ENCODE measurements at places on chromosomes 4 and X.

- DNase-seq, result no peak
Measured at GRCh38 chrX:131083510-131084142, 25.5 kb downstream of the ARHGAP36 start.

- DNase-seq, result no peak
Measured at GRCh38 chr4:147860960-147861359, 129.1 kb downstream of the ARHGAP10 start.

DNA sequence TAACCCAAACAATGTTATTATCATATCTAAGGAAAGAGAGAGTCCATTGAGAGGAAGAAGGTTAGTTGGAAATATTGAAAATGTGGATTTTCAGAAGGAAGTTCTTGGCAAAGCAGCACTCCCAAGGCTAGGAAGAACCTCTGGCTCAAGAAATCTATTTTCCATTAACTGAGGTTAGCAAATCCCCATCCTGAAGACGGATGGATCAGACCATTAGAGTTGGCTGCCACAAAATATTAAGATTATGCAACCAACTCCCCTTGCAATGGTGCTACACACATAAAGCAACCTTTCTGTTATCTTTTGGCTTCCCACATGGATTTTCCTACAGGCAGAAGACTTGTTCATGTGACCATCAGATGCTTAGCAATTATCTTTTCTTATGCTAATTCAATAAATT, 96.3 kb downstream of the COL4A6 start:
- DNase-seq, result no peak

- DNase-seq, result no peak
Measured at GRCh38 chr4:185278716-185279115, 69.3 kb downstream of the SNX25 start.

GRCh38 chrX:85561231-85561630, 181.8 kb upstream of the POF1B start:
- DNase-seq, result no peak

DNA sequence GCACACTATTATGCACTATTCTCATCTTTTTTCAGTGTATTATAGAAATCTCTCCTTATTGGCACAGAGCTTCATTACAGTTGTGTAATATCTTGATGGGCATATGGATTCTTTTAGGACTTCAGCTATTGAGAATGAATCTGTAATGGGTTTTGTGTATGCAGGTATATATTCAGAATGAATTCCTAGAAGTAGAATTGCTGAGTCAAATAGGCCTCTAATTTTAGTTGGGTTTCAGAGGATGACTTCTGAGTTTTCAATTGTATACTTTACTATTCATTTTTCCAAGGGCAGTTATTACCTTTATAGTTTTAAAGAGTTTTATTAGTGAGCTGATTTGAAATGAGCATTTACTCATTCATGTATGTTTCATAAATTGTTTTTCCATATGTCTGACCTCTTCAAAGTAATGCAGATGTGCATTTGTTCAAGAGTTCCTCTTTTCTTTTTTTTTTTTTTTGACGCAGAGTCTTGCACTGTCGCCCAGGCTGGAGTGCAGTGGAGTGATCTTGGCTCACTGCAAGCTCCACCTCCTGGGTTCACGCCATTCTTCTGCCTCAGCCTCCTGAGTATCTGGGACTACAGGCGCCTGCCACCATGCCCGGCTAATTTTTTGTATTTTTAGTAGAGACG, 19.5 kb downstream of the CASP6 start:
- DNase-seq, result no peak

GRCh38 chr4:147780137-147780777, 48.4 kb downstream of the ARHGAP10 start:
- DNase-seq, result no peak

DNA sequence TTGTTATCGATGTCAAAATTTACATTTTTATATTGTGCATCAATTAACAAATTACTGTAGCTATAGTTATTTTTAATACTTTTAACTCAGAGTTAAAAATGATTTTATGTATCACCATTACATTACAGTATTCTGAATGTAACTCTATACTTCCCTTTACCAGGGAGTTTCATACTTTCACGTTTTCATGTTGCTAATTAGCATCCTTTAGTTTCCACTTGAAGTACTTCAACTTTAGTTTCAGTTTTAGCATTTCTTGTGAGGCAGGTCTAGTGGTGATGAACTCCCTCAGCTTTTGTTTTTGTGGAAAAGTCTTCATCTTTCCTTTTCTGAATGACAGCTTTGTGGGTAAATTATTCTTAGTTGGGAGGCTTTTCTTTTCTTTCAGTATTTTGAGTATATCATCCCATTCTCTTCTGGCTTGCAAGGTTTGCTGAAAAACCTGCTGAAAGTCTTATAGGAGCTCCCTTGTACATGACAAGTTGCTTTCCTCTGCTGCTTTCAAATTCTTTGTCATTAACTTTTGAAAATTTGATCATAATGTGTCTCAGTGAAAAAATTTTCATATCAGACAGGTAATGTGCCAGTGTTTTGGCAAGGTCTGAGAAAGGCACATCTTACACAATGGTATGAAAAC, 9.8 kb upstream of the CISD2 start:
- DNase-seq, result no peak

- DNase-seq, result peak; percentile 63
Measured at GRCh38 chr4:47071901-47072341, 40.6 kb downstream of the GABRB1 start.

GRCh38 chr4:17030543-17030942, 132.1 kb upstream of the LDB2 start:
- peak; percentile 71 for DNase-seq

DNA sequence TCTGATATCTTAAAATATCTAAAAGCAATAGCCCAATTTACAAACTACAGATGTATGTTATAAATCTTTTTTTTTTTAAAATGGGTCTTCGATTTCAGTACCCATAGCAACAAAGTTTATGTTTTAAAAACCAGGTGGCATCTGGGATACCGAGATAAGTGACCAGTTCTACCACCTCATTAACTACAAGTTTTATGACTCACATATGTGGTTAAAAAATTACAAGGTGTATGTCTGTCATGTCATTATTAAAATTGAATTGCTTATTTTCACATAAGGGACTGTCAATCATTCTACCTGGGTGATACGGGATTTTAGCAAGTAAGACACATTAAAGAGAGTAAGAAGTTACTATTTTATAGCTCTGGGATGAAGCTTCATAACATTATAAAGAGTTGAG, 192.0 kb upstream of the ETNPPL start:
- DNase-seq, result no peak

GRCh38 chrX:73930300-73930699, 367.3 kb downstream of the CHIC1 start:
- no peak for DNase-seq

DNA sequence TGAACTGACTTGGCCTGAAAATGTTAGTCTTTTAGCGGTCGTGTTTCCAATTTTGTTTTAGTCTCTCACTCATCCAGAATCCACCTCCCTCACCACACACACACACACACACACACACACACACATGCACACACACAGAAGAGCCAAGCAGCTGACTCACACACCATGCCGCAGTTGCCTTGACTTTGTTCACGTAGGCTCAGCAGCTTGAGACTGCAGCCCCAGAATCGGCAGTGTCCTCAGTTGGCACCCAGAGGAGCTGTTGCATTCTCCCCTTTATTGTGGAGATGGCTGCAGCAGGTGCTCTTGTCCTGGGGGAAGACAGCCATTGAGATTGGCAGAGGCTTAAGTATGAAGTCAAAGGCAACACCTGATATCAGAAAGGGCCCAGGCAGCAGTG, 20.9 kb upstream of the XPNPEP2 start:
- peak; percentile 37 for DNase-seq

DNA sequence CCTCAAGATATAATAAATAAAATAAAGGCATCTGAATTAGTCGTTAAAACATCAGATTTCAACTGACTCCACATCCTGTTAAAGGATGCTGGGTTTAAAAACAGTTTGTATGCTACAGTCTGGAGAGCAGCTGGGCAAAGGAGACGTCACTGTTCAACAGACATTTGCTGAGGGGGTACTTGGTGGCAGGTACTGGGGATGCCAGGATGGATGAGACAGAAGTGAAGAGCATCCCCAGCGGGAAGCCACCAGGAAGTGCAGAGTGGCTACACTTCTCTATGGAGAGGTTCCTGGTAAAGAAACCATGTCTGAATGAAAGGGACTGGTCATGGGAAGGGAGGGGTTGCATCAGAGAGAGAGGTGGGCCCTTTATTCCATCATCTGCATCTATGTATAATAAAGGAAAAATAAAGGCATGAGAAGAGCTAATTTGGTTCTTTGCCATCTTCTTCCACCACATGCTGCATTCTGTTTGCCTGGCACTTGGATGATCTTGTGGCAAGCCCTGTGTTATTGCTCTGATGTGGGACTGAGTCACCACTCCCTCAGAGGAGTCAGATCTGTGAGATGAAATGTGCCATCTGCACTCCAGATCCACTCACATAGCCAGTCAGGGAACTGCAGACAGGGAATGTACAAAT, 145.0 kb downstream of the SOWAHB start:
- peak; percentile 97 for DNase-seq

DNA sequence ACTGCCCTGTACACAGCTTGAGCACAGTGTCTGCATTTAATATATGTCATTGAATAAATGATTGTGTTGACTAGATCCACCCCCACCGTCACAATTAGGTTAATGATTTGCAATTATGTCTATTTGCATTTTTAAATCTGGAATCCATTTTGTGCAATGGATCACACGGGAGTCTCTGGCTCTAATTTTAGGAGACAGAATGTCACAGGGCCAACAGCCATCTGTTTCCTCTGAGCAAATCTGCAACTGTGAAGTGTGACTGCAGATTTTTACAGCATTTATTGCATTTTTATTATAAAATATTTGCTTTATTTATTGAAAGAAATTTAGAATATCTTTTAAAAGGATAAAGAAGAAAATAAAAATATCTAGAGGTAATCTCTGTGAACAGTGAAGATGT, 316.8 kb downstream of the HS3ST1 start:
- no peak for DNase-seq

- DNase-seq, result no peak
Measured at GRCh38 chrX:115031989-115032388, 14.6 kb upstream of the IL13RA2 start.

DNA sequence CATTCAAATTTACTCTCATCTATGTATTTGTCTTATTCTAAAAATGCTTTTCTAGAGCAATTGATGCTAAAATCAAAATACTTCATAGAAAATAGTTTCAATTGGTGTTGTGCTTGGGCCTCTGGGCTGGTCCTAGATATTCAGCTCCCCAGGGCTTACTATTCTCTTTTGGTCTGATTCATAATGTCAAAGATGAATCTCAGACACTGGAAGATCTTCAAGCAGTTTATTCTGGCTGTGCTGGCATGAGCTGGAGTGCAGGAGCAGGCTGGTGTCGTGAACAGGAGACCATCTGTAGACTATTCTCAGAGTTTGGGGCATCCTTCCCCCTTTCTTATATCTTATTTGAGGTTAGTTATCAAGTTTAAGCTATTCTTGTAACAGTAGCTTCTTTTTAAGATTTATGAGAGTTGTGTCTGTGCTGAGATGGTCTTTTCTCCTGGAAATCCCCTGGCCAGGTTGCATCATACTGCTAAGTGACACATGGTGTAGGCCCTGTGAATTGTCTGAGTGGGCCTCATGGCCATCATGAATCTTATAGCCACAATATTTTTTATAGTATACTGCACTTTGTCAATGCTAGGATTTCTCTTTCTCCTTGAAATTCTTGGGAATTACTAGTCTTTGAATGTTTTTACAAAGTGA, 1624.0 kb upstream of the IGFBP7 start:
- DNase-seq, result no peak

DNA sequence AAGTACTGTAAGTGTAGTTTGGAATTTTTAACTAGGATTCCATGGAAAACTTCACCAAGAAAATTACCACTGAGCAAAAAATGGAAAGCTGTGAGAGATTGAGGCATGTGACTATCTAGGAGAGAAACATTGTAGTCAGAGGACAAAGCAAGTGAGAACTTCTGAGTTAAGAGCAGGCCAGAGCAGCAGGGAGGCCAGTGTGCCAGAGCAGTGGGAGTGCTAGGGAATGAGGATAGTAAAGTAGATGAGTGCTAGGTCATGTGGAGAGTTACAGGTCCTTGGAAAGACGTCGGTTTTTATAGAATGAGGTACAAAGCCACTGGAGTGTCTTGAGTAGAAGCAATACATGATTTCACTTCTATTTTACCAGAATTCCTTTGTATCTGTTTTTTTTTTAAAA, 52.7 kb upstream of the FAT4 start:
- DNase-seq, result no peak

- DNase-seq, result no peak
Measured at GRCh38 chrX:110287605-110288004, 30.3 kb downstream of the AMMECR1 start.

- DNase-seq, result no peak
Measured at GRCh38 chrX:148611993-148612392, 111.6 kb downstream of the AFF2 start.

DNA sequence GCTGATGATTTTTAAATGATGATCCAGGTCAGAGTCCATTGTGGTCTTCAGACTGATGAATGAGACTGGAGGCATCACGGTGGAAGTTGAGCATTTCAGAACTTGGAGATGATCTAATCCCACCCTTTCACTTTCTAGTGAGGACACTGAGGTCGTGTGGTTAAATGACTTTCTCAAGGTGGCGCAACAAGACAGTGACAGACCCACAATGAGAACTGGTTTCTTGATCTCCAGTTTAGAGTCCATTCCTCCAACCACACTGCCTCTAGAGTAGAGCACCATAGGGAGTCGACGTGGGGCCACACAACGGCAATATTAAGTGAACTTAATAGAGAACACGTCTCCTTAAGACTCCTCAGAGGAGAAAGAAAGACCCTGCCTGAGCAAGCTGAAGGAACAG, 381.0 kb downstream of the UNC5C start:
- no peak for DNase-seq

DNA sequence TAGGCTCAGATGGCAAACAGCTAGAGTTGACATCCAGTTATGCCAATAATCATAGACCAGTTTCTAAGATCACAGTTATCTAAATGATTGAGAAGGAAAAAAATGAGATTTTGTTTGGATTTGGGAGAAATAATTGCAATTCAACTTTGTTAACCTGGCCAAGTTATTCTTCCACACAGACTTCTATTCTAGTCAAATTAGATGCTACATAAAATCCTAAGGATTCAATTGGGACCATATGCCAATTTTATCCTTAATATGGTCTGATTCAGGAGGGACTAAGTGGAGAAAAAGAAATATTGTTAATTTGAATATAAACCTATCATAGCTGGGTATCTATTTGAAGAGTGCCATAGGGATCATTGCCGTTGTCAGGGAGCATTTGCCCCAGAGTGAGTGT, 178.3 kb upstream of the SLC7A11 start:
- no peak for DNase-seq

DNA sequence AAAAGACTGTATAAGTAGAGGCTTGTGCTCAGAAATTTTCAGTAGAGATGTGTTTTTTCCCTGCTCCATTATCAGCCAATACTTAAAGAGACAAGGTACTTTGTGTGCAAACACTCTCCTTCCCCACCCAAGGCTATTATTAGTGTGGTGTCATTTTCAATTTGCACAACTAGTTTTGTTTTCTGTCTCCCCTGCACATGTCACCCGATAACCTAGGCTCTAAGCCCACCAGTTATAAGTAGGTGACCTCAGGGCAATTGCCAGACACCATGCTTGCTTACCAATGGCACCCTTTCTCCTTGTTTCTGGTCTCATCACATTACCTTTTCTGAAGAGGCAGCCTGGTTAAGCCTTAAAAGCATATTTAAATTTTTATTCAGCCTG, 8.0 kb upstream of the GUCY1A1 start:
- no peak for DNase-seq

GRCh38 chrX:40543661-40544328, 37.0 kb upstream of the ATP6AP2 start:
- peak; percentile 33 for DNase-seq
